ENCODE measurements at places on chromosomes 6 and 20. TPM values are rescaled to one million over a fixed set of nuclear protein-coding genes. Genes with fewer than 3 reads are reported as not detected.
A peak's percentile ranks its signal among the peaks of the same experiment; 100 is the strongest.

- no peak for ATAC-seq
These were observed 626.5 kb downstream of the QKI start for GRCh38 chr6:164040994-164041393.

GRCh38 chr20:44765701-44766347 is 20.2 kb downstream of the KCNK15 start:
- peak; percentile 42 for ATAC-seq

The MGME1 gene
- total RNA-seq, result 12.8 TPM

DNA sequence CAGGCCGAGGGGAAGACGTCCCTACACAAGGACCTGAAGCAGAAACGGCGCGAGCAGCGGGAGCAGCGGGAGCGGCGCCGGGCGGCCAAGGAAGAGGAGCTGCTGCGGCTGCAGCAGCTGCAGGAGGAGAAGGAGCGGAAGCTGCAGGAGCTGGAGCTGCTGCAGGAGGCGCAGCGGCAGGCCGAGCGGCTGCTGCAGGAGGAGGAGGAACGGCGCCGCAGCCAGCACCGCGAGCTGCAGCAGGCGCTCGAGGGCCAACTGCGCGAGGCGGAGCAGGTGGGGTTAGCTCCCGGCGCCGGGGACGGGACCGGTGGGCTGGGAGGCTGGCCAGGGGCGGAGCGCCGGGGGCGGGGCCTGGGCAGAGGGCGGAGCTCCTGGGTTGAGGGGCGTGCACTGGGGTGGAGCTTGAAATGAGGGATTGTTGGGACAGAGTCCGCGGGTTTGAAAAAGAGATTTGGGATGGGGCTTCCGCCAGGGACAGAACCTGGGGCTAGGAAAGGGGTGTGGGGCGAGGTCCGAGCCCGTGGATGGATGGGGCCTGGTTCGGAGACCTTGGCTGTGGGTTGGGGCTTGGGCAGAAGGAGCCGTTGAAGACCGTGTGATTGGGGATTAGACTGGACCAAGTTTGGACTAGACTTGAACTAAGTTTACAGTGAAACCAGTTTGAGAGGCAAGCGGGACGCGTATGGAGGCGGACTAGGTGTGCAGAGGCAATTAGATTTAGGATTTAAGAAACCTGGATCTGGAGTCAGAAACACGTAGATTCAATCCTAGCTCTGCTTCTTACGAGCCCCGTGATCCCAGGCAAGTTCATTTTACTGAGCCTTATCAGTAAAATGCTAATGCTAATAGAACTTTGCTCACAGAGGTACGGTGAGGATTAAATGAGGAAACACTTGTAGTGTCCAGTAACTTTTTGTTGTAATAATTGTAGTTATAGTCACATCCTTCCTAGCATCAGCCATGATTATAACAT is 20.9 kb downstream of the DEF6 start:
- ATAC-seq, result peak; percentile 95

DNA sequence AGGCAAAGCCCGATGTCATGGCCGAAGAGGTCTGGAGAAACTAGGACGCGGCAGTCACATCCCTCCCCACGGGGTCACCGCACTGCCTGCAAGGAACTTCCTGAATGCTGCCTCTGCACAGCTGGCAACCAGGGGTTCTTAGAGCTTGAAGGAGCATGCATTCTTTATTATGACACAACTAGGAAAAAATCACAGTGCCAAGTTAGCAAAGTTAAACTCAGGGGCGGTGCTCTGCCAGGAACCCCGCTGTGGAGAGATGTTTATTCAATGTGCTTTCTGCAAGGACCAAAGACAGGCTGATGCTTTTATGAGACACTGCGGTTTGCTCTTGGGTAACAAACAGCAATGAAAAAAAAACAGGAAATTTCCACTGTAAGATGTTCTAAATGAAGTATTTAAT is 287.3 kb upstream of the FOXQ1 start:
- ATAC-seq, result peak; percentile 30

GRCh38 chr6:15132854-15133670 is 112.8 kb upstream of the JARID2 start:
- peak; percentile 97 for ATAC-seq

The F13A1 gene
- 2.8 TPM for total RNA-seq

DNA sequence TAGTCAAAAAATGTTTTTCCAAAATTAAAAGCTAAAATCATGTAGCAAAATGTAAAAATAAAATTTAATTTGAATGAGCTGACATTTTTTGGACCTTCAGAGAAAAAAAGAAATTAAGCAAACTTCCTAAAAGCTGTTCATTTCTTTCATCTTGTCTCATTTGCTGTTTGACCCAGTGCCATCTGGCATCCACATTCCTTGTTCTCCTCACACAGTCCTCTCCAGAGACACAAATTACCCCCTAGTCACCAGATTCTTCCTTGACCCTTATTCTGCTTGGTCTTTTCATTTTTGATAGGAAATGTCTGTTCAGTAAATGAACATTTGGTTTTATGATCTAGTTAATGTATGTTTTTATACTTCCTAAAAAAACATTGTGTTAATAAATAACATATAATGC is 55.2 kb downstream of the HDDC2 start:
- no peak for ATAC-seq

The OR2J3 gene
- total RNA-seq, result not detected

GRCh38 chr6:156010-156409 is 136.3 kb upstream of the DUSP22 start:
- ATAC-seq, result no peak

GRCh38 chr20:57398901-57399535 is 7.8 kb downstream of the RBM38 start:
- ATAC-seq, result no peak

DNA sequence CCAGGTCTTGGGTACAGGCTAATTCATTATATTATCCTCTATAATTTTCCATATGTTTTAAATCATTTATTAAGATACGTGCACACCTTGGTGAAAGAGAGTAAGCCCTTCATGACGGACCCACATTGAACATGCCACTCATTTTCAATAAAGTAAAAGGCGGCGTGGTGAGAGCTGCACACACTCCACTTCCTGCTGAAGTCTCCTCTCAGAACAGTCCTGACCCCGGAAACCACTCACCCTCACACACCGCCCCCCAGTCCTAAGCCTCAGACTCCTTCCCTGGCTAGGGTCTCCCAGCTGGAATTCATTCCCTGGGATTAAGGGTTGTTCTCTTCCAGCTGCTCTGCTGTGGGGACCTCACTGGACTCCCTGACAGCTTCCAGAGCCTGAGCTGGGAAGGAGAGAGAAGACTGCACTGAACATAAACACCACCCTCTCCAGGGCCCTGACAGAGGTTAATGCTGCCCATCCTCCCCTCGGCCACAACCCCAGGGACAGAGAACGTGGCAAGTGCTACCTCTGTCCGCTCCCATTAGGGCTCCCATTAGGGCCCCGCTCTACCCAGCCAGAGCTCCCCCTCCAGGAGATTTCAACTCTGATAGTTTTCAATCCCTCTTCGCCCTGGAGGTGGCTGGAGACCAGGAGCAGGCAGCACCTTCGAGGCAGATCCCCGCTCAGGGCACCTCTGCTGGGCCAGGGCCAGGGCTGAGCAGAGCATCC is 24.8 kb downstream of the GRM4 start:
- no peak for ATAC-seq

The MYL9 gene
- 28.8 TPM for total RNA-seq

DNA sequence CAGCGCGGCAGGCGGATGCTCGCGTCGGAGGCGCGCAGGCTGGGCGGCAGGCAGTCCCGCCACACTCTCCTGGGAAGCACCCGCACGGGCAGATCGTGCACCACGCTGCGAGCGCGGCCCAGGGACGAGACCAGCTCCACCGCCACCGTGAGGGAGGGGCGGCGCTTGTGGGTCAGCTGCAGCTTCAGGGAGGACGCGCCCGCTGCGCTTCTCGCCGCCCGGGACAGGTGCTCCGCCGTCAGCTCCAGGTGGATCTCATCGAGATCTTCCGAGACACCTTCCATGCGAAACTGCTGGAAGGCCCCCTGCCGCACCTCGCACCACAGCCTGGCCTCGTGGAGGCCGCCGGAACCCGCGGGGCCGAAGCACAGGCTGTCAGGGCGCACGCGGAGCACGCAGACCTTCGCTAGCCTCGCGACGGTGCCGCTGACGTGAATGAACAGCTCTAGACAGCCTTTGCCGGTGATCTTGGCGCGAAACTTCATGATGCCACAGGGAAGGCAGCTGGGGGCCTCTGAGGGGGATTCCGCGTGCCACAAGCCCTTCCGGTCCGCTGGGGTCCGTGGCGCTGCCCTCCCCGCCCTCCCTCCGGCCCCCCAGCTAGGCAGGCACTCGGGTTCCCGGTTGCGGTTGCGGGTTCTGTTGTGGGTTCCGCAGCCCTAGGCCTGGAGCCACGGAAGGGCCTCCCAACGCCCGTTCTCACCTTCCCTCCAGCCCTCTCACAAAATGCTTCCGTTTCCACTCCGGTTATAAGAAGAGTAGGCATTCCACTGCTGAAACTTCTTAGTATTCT is at the start of gene HUS1B:
HUS1B (minus strand) TSS at position 641 of the 793 bp plus-strand sequence; CDS start at position 485, 156 bp downstream.
- ATAC-seq, result peak; percentile 22

The ZC3H12D gene
- 0.36 TPM for total RNA-seq

The JPH2 gene
- 1.0 TPM for total RNA-seq

DNA sequence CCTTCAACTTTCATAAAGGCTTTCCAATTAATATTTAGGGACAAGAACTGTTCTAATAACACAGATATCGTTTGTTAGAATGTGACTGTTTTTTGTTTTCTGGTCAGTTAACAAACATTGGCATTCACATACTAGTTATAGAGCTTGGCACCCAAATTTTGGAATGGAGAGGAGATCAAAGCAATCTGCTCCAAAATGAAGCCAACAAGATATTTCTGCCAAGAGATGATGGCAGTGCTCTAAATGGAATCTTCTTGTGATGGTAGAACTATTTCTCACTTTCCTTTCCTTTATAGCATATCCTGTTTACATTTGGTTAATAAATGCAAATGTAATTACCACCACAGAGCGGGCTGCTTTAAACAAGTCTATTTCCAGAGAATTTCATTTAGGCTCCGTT is 208.3 kb upstream of the RIMS1 start:
- no peak for ATAC-seq

All from esophagus mucosa (tissue), 1 donor.